ENCODE measurements at places on chromosomes 13 and 19. TPM values are rescaled to one million over a fixed set of nuclear protein-coding genes. Genes with fewer than 3 reads are reported as not detected.

GRCh38 chr13:19159761-19160420 lies 21.7 kb downstream of the TUBA3C start:
- no peak for DNase-seq

Gene PRMT1
- total RNA-seq = 177 TPM

Gene NLRP4
- not detected for total RNA-seq

Gene GRIN2D
- 21.7 TPM for total RNA-seq

DNA sequence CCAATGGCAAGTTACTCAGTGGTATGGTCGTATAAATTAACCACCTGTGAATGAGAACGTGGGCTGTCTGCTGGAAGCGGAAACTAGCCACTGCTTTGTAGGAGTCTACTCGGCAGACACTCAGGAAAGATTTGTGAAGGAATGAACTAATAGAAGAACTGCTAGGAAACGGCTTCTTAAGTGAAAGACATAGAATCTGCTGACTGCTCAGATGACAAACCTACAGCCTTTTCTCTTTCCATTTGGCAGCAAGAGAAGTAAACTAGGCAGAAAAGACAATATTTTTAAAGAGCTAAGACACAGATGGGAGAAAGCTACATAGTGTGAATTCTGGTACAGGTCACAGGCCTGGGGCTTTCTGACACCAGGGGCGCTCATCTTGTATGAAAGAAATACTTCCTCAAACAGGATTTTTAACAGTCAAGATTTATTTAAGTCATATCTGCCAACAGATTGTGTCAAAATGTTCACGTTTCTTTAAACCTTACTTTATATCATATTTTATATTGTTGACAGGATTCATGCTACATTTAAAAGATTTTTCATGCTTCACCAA lies 78.4 kb downstream of the MIPEP start:
- DNase-seq = no peak

Gene COL5A3
- 0.10 TPM for total RNA-seq

DNA sequence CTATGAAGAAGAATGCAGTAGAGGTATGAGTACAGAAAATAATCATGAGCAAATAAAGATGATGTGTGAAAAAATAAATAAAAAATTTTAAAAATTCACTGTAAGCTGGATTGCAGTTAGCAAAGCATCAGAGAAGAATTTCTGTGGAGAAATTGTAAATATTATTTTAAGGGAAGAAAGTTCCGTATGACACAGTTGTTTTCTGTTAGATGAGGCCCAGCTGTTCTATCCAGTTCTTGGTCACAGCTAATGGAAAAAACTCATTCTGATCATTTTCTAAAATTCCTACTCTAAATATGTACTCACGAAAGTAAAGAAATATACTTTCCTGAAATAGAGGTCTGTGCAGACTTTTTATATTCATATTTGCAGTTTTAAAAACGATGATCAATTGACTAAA lies 578.8 kb downstream of the DCT start:
- DNase-seq = no peak

DNA sequence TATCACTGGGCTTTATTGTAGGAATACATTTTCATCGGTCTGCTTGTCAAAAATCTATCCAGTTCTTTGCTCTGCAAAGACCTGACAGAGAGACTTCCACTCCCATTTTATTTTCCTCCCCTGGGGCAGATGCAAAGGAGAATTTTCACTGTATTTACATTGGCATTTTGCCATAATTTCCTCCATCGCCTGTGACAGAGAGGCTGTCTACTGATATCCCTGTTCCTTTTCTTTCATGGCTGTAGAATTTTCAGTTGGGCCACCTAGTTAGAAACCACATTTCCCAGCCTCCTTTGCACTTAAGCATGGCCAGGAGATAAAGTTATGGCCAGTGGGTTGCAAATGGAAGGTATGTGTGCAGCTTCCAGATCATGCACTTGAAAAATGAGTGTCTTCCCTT lies 89.3 kb downstream of the NUFIP1 start:
- no peak for DNase-seq

DNA sequence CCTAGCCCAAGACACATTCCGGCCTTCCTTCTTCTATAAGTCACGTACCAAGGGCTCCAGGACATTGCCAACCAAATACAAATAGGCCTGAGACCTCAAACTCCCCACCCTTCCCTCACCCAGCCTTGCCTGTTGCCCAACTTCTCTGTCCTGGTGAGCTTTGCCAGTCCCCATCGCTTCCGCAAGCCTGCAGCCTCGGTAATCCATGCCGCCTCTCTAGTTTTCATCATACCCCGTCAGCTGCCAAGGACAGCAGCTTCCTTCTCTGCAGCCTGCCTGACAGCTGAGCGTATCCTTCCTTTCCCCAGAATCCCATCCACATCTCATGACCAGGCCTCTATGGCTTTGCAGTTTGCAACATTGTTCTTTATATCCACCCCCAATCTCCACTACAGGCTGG lies 36.6 kb upstream of the POMP start:
- DNase-seq = no peak

Gene OR7G1
- not detected for total RNA-seq

- DNase-seq = peak; percentile 52
Observed at GRCh38 chr19:11578258-11579142, 1.1 kb upstream of the ACP5 start.

DNA sequence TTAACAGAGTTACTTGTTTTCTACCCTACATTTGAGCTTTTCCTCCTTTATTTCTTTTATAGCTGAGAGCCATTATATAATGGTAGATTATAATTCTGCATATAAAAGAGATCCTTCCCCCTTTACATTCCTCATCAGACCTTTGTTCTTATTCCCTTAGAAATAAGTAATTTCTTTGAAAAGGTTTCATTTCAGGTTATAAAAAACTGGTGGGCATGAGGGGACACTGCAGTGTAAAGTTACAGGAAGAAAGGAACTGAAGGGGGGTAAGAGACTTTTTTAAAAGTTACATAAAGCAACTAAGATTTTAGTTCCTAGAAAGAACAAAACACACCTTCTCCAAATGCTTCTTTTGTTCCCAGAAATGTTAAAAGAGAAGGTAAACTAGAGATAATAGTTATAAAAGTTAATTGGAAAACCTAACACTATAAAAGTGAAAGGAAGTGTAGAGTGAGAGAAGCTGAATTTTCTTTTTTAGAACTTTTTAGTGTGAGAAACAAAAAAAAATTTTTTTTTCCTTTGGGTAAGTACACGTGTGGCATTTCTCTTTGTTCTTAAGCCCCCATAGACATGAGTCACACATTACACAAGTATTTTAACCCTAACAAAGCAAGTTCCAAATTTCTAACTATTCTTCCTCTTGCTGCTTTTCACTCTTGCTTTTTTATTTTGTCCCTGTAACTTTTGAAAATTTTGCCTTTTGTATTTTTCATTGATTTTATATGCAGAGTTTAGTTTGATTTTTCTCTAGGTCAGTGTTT lies 106.4 kb upstream of the MLNR start:
- no peak for DNase-seq

DNA sequence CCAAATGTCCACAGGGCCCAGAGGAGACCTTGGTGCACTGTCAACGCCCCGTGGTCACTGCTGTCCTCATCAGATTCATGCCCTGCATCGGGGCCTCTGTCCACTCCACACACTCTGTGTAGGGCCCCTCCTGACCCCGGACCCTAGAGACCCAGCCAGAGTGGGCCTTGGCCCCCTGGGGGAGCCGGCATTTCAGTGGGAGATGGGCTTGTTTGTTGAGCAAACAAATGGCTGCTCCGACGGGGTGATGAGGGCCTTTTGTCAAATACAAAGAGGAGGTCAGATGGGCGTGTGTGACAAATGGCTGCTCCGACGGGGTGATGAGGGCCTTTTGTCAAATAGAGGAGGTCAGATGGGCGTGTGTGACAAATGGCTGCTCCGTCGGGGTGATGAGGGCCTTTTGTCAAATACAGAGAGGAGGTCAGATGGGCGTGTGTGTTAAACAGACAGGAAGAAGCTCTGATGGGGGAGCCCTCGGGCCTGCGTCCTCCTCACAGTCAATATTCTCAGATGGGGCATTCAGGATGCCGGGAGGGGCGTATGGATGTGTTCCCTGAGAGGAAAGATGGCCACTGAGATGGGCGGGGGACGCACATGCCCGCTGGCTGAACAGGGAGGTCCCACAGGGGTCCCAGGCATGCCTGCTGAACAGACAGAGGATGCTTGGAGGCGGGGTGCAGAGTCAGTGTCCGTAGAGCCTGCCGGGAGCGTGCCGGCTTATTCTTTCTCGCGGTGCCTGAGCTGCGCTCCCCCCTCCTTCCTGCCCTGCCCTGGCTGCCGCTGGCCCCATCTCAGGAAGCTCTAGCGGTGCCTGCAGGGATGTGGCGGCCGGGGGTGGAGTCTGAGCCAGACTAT lies 36.3 kb downstream of the SMIM24 start:
- peak; percentile 74 for DNase-seq

Gene DHDH
- total RNA-seq = not detected

DNA sequence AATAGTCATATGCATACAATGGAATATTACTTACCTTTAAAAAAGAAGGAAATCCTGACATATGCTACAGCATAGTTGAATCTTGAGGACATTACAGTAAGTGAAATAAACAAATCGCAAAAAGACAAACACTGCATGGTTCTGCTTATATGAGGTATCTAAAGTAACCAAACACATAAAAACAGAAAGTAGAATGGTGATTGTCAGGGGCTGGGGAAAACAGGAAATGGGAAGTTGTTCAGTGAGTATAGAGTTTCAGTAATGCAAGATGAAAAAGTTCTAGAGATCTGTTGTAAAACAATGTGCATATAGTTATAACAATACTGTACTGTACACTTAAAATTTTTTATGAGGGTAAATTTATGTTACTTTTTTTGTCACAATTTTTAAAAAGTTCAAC lies 219.4 kb downstream of the KLF5 start:
- no peak for DNase-seq

Gene CD79A
- total RNA-seq = not detected

GRCh38 chr19:49801966-49802661 lies 11.0 kb downstream of the FUZ start:
- DNase-seq = peak; percentile 82

GRCh38 chr19:33818411-33818810 lies 21.7 kb downstream of the KCTD15 start:
- DNase-seq = no peak

GRCh38 chr13:30158774-30159445 lies 148.4 kb downstream of the KATNAL1 start:
- no peak for DNase-seq

Gene ZNF497
- total RNA-seq = 3.5 TPM

- peak; percentile 69 for DNase-seq
Observed at GRCh38 chr19:18291590-18292461, 10.4 kb upstream of the JUND start.

Gene ACP7
- not detected for total RNA-seq

Gene PLIN4
- total RNA-seq = 0.27 TPM

Gene FCAR
- total RNA-seq = not detected

Gene PLPPR3
- total RNA-seq = 392 TPM

Measured in glutamatergic neuron (in vitro differentiated cells).